Frontal cortex (tissue), 4 donors: ENCODE measurements at places on chromosomes 3 and 15. TPM values are rescaled to one million over a fixed set of nuclear protein-coding genes. Genes with fewer than 3 reads are reported as not detected.

GRCh38 chr3:184864000-184864399 lies 52.0 kb downstream of the VPS8 start:
- no peak for DNase-seq

DNA sequence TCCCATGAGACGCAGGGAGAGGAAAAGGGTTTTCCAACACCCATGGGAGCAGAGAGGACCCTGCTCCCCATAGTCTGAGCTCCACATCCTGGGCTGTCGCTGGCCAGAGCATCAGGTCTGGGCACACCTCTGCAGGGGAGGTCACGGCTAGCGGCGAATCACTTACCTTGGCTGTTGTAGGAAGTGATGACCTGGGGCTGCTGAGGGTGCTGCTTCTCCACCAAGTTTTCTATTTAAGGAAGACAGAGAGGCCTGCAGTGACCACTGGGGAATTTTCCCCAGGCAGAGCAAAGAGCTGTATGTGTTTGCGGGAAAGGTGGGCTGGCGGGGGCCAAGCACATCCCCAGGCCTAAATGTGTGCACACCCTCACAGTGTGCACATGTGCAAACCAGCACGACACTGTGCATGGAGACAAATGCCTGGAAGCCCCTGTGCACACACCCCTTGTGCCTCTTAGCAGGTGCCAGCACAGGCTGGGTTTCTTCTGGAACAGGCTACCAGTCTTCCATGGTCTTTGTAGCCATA lies 7.6 kb downstream of the KY start:
- DNase-seq, result no peak

- no peak for DNase-seq
Observed at GRCh38 chr3:12454076-12454815, 30.0 kb upstream of the TSEN2 start.

DNA sequence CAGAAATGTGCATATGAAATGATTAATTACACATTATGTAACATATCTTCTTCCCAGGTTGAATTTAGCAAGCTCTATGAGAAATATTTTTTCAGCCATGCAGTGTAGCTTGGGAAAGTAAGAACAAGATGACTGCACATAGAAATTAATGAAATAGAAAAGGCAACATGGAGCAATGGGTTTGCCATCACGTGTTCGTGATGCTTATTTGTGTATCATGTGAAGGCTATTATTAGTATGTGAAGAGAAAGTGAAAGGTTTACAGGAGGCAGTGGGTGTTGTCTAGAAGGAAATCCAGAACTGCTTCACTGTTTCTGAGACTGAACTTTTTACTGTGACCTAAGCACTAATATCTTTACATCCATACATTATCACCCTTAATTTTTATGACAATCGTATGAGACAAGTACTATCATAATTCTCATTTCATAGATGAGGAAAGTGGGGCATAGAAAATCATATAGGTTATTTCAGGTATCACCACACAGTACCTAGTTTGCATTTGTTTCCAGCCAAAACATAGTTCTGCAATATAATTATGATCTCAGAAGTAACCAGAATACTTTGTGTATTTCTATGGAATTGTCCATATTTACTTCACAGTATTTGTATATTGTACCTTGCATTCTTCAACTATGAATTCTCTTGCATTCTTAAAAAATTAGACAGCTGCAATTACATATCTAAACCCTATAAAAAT lies 14.9 kb downstream of the SERPINI1 start:
- DNase-seq, result no peak

DNA sequence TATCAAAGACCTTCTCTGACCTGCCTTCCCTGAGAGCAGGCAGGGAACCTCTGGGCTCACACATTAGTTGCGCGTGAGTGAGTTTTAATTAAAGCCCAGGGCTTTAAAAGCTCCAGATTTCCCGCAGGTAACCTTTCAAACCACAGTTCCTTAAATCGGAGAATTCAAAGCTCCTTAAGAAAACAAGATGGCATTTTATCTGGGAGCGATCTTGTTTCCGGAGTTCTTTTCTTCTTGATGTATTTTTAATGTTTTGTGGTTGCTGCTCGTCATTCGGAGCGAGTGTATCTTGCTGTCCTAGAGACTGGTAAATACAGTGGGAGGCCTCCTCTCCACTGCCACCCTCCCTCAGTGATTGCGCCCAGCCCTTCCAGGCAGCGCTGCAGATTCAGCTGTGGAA lies 284.3 kb downstream of the CLSTN2 start:
- DNase-seq, result no peak

DNA sequence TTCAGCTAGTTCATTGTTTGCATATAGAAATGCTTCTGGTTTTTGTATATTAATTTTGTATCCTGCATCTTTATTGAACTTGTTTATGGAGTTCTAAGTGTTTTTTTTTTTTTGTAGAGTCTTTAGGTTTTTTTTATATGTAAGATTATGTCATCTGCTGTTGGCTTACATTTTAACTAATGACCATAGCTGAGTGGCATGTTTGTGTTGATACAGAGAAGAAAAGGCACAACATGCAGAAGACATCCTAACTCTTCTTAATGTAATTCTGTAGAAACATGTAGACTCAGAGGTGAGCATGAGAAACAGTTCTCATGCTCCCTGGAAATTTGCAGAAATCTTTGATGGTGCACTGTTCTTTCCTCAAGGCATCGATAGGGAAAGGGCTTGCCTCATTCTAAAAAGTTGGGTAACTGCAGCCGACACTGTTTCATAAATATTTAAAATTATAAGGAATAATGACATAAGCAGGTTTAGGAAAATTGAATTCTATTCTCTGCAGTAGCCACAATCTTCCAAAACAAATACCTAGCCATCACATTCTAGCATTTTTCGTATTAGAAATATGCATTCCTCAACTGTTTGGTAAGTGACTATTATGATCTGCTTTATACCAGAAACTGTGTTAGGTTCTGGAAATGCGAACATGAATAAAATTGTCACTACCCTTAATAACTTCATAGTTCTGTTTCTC lies 499.6 kb upstream of the KCNMB2 start:
- DNase-seq, result no peak

- no peak for DNase-seq
Observed at GRCh38 chr3:192867645-192868044, 50.0 kb downstream of the MB21D2 start.

The GABRR3 gene
- not detected for total RNA-seq

The RTP4 gene
- not detected for total RNA-seq

The MESP2 gene
- not detected for total RNA-seq
